NCI-H69 (cell line): ENCODE measurements at places on chromosomes 2 and 18.

DNA sequence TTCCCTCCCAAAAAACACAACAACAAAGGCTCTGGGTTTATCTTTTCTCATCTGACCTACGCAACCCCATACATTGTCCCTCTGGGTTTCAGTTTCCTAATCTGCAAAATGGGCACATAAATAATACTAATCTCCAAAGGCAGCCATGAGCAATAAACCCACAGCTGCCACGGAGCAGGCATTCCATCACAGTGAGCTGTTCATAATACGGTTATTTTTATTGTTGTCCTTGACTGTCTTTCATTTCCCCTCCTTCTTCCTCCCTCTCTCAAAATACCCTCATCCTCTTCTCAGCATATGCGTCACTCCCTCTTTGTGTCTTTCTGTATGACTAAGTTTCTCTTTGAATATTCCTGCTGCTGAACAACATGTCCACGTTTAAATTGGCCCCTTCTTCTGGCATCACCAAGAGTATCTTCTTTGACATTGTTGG, 129.8 kb upstream of the CAB39 start:
- DNase-seq, result no peak

DNA sequence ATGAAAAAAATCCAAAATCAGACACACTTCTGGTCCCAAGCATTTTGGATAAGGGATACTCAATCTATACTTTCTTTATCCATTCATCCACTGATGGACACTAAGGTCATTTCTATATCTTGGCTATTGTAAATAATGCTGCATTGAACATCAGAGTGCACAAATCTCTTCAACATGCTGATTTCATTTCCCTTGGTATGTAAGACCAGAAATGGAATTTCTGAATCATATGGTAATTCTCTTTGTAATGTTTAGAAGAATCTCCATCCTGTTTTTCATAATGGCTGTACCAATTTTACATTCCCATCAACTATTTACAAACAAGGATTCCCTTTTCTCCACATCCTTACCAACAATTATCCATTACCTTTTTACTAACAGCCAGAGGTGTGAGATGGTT, 33.7 kb upstream of the MCM6 start:
- no peak for DNase-seq

- DNase-seq, result no peak
These were observed 43.7 kb downstream of the SH3BP4 start for GRCh38 chr2:234995332-234996068.

DNA sequence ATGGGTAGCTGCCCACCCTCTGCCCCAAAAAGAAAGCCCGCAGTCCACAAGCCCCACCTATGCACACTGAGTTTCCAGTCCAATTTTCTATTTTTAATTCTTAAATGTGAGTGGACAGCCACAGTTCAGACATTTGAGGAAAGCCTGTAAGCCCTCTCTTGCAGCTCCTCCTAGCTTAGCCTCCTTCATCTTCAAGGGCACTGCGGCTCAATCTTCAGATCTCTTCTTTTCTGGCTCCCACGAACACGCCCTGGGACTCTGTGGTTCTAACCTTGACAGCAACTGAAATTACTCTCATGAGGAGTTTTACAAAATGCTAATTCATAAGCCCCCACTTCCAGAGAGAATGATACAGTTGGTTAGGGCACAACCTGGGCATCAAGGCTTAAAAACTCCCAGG, 144.0 kb downstream of the MSH2 start:
- no peak for DNase-seq

DNA sequence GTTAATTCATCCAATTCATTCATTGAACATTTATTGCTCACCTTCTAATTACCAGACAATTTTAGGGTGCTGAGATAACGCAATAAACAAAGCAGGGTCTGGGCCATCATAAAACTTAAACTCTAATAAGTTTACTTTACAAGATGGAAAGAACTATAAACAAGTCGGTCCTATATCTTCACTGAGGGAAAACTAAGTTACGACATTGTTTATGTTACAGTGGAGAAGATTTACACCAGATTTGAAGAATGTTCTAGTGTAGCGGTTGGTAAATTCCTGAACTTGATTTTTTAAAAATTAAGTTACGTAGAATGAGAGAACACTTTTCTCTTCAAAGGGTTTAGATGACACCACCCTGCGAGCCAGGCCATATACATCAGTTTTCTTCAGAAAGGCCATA, 20.7 kb upstream of the FRZB start:
- no peak for DNase-seq

- DNase-seq, result no peak
These were observed 347.0 kb downstream of the CYRIA start for GRCh38 chr2:16318474-16319195.

DNA sequence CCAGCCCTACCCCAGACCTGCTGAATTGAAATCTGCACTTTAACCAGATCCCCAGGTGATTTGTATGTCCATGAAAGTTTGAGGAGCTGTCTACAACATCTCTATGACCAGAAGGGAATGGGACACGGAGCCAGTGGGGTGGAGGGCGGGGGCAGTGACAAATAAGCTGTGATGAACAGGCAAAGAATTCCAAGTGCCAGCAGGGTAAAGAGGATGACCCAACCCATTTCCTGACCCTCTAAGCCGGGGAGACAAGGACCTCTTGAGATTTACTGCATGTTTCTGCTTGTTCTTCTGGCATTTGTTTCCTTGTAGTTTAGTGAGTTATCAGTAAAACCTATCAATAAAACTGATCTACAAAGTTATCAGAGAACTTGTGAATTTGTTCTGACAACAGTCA, 8.7 kb downstream of the TET3 start:
- DNase-seq, result no peak

- peak; percentile 34 for DNase-seq
These were observed 43.5 kb downstream of the SCN1A start for GRCh38 chr2:166084301-166084700.

- no peak for DNase-seq
These were observed 61.2 kb upstream of the SLC39A10 start for GRCh38 chr2:195595825-195596224.

DNA sequence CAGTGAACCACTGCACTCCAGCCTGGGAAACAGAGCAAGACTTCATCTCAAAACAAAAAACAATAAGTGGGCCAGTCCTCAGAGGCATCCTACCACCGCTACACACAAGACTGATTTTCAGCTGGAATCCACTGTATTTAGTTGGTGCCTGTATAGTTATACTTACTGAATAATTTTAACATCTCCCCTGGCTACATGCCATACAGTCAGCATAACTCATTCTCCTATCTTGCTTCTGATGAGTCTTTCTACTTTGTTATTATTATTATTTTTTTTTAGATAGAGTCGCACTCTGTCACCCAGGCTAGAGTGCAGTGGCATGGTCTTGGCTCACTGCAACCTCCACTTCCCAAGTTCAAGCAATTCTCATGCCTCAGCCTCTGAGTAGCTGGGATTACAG, 19.9 kb upstream of the CAB39 start:
- no peak for DNase-seq

DNA sequence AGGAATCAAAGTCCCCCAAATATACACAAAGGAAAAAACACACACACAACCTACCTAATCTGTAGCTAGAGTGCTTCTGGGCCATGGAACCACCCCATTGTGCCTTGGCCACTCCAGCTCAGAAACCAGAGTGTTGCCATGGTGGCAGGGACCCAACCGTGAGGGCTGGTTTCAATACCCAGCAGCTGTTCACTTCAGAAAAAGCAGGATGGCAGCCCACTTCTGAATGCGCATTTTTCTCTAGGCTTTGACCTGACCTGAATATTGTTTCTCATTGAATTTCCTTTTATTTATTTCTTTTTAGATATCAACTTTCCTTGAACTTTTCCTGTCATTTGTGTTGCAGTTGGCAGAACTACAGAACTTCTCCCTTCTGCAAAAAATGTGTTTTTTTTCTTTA, 43.0 kb upstream of the EHBP1 start:
- no peak for DNase-seq

GRCh38 chr2:234691968-234692955, 195.4 kb upstream of the ARL4C start:
- peak; percentile 75 for DNase-seq

DNA sequence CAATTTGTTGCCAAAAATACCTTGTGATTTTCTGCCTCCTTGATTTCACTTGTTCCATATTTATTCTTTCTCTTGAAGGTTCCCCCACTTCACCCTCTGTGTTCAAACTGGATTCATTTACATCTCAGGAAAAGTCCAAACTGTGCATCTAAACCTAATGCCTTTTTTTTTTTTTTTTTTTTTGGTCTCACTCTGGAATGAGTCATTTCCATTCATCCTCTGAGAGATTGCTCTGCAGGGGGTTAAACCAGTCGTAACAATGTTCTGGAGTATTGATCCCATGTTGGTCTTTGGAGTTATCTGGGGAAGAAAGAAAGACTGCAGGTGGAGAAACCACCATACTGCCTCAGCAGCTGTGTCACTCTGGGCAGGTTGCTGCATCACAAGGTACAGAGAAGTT, 119.7 kb downstream of the TACR1 start:
- peak; percentile 35 for DNase-seq

DNA sequence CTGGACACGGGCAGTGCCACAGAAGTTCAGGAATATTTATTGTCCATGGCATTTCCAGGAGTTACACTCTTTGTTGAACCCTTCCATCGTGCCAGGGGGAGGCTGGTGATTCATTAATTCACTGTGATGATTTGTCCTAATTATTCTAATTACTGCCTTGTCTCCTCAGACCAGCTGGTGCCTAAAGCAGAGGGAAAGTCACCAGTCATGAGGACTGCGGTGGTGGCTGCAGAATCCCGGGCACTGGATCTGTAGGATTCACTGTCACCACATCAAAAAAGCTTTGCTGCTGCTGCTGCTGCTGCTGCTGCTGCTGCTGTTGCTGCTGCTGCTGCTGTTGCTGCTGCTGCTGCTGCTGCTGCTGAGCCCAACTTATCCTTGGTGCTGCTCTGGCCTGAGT, 908.2 kb downstream of the TSN start:
- DNase-seq, result peak; percentile 85

- DNase-seq, result no peak
These were observed 21.9 kb upstream of the ROCK2 start for GRCh38 chr2:11366326-11366741.

- no peak for DNase-seq
These were observed 40.3 kb upstream of the HNMT start for GRCh38 chr2:137924019-137924418.

DNA sequence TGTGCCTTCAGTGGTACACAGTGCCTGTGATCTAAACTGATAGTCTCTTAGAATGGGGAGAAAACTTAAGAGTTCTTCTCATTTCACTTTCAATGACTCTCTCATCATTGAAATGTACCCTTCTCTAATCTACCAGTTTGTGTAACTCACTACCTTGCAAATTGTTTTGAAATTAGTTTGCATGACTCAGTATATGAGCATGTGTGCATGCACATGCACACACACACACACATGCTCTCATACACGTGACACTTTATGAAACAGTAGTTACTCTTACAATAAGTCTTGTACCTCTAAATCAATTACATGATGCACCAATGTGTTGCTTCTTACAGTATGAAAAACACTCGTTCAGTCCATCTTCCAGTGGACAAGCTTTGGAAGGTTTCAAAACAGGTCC, 10.6 kb downstream of the LYPD6B start:
- no peak for DNase-seq

- peak; percentile 6 for DNase-seq
These were observed 6.0 kb downstream of the ANKRD44 start for GRCh38 chr2:197304556-197305011.

GRCh38 chr2:22999951-23000350, 385.0 kb upstream of the KLHL29 start:
- no peak for DNase-seq

GRCh38 chr2:159051133-159051532, 82.7 kb downstream of the TANC1 start:
- DNase-seq, result no peak

DNA sequence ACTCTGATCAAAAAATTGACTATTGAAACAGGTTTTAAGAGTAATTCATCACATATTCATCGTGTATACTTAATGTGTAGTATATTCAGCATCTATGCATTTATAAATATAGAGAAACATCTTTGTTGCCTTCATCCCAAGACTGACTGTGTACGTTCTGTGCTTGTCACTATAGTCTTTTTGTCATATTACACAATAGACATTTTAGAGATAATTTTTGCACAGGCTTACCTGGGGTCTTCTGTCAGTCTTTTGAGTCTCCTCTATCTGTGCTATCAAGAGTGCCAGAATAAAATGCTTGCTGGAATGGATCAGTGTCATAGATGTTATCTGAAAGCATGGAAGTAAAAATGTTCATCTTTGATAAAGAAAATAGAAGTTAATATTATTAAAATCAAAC, 1047.7 kb upstream of the NRXN1 start:
- DNase-seq, result no peak

- DNase-seq, result no peak
These were observed 58.4 kb downstream of the KIF5C start for GRCh38 chr2:148933456-148933855.

GRCh38 chr2:211469664-211470059, 913.3 kb downstream of the CPS1 start:
- no peak for DNase-seq

GRCh38 chr2:190875891-190876290, 4.7 kb upstream of the GLS start:
- DNase-seq, result no peak
